ENCODE measurements at places on chromosomes 13 and 19. TPM values are rescaled to one million over a fixed set of nuclear protein-coding genes. Genes with fewer than 3 reads are reported as not detected.

DNA sequence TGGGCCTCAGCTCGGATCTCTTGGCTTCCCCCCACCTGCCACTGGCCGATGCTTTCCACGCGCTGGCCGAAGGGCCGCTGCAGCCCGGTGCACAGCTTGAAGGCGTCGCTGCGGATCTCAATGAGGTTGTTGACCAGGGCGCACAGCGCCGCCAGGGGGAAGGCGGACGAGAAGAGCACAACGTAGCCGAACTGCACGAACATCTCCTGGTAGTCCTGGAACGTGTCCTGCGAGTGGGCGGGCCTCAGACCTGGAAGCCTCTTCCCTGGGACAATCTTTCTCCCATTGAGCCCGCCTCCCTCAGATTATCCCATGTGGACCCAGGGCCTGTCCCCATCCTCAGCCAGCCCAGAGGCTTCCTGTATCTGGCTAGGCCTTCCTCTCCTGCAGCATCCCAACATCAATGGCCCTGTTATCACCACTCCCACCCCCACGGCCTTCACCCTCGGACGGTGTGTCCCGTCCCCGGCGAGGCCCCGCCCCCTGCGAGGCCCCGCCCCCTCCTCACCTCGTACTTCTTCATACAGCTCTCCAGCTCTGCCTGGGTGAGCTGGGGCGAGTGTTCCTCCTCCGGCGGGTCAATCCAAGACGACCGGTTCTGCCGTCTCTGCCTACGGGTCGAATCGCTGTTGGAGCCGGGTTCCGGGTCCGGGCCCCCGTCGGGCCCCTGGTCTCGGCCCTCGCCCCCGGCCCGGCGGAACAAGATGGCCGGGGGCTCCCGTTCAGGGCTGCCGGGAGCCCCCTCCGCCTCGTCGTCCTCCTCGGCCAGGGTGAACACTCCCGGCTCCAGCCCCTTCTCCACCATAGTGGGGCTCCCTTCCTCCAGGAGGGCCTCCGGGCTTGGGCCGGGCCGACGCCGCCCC lies 6.8 kb downstream of the ANO8 start:
- DNase-seq, result peak; percentile 59

GRCh38 chr13:48534911-48535501 lies 2.1 kb upstream of the RCBTB2 start:
- no peak for DNase-seq

GRCh38 chr13:23147827-23148226 lies 33.0 kb upstream of the SGCG start:
- no peak for DNase-seq

DNA sequence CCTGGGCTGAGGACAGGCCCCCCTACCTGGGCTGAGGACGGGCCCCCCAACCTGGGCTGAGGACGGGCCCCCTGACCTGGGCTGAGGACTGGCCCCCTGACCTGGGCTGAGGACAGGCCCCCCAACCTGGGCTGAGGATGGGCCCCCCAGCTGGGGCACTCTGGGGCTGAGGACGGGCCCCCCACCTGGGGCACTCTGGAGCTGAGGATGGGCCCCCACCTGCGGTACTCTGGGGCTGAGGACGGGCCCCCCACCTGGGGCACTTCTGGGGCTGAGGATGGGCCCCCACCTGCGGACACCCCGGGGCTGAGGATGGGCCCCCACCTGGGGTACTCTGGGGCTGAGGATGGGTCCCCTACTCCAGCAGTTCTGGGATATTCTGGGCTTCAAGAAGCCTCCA lies 65.5 kb downstream of the RASA3 start:
- DNase-seq, result no peak

DNA sequence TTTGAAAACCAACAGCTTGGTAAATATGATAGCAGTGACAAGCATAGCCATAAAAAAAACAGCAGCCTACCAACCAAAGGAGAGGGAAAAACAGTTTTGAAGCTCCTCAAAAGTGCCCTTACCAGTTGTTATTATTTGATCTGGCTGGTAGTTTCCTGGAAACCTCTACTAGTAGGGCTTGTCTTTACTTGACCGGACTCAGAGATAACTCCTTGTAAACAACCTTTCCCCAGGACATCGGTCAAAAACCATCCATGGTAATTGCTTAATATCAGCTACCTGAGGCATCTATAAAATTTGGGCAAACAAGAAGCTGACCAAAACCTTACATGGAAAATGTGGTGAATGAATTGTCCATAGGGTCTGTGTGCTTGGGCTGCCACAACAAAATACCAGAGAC lies 210.9 kb downstream of the FGF14 start:
- DNase-seq, result no peak

GRCh38 chr19:412356-413355 lies 3.7 kb upstream of the C2CD4C start:
- no peak for DNase-seq

- DNase-seq, result no peak
These were observed at the start of gene CBLC for GRCh38 chr19:44777715-44778347. TSS of gene CBLC (plus strand) at chr19:44777890. CDS start at chr19:44777932, 42 bp downstream.

- DNase-seq, result no peak
These were observed 2.4 kb upstream of the CTU1 start for GRCh38 chr19:51110666-51110971.

- DNase-seq, result no peak
These were observed 22.4 kb downstream of the VAV1 start for GRCh38 chr19:6794686-6795431.

DNA sequence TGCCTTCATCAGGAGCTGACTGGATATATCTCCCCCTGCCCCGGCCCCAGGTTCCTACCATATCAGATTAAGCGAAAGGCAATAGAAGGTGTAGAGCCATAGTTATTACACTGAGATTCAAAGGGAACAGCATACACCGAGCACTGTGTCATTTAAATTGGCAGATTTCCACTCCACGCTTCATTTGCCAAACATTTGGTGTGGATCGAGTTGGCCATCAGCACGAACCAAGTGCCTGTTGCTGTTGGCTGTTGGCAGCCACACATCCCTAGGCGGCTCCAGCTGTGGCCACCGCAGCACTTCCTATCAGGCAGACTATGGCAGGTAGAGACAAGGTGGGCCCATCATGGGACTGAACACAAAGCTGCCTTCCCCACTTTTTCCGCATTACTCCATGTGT lies 115.8 kb downstream of the CCNA1 start:
- no peak for DNase-seq

- DNase-seq, result no peak
These were observed 81.8 kb upstream of the RUBCNL start for GRCh38 chr13:46468570-46469463.

GRCh38 chr19:953445-954271 lies 27.8 kb downstream of the ARID3A start:
- DNase-seq, result no peak

DNA sequence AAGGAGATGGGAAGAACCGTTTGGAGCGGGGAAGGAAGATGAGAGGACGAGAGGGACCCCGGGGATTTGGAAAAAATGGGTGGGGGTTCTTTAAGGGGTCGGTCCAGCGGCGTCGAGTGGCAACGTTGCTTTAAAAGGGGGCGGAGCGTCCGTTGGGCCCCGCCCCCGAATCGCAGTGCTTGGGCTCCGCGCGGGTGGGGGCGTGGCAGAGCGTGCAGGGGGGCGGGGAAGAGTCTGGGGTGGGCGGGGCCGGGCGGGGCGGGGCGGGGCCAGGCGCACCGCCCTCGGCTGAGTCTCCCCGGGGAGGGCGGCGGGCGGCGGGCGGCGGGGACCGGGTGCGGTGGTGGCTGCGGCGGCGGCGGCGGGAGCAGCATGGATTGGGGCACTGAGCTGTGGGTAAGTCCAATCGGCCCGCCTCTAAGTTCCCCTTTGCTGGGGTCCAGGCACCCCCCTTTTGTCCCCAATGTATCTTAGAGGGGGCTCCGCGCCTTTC lies at the start of gene TRIP10:
Gene TRIP10, plus strand, starts transcription at position 291 of the 493 bp plus-strand sequence. Its CDS starts 82 bp downstream, at position 373.
- peak; percentile 80 for DNase-seq

DNA sequence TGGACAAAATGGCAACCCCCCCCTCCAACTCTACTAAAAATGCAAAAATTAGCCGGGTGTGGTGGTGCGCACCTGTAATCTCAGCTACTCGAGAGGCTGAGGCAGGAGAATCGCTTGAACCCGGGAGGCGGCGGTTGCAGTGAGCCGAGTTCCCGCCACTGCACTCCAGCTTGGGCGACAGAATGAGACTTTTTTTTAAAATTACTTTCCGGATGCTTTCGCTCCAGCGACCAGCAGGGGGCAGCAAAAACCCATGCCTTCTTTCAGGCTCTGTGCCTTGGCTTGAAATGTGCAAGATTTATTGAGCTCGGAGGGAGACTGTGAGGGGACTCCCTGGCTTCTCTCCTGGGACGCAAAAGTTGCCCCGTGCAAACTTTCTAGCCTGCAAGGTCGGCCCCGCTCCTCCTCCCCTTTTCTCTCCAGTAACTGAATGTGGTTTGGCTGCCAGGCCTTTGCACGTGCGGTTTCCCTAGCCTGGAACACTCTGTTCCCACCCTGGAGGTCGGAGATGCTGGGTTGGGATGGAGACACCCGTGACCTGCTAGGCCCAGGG lies 61.4 kb upstream of the NFIC start:
- peak; percentile 56 for DNase-seq

DNA sequence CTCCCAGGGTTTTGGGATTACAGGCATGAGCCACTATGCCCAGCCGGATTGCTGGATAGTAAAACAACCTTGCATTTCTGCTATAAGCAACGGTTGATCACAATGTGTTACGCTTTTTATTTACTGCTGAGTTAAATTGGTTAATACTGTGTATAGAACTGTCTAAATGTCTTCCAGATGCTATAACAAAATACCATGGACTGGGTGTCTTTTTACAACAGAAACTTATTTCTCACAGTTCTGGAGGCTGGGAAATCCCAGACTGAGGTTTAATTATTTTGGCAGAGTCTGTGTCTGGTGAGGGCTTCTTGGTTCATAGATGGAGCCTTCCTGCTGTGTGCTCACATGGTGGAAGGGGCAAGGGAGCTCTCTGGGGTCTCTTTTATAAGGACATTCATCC lies 65.5 kb downstream of the ING1 start:
- no peak for DNase-seq

DNA sequence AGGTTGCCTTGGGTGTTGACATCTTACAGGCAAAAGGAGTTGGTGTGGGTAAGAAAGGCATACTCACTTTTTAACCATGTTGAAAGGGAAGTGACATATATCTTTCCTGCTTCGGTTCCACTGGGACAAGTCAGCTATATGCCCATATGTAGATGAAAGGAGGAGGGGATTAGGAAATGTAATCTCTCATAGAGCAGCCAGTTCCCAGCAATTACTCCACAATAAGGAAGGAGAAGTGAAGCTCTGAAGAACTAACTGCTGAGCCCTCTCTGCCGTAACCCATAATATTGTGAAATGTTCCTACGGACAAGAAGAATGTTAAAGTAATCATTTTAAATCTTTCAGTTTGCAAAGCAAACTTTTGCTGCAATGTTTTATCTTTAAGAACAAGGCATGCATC lies 82.2 kb downstream of the EDNRB start:
- DNase-seq, result no peak

Gene BEST2
- not detected for total RNA-seq

Gene SYNGR4
- total RNA-seq, result not detected

Gene ADM5
- 1.7 TPM for total RNA-seq

Gene SLC10A2
- not detected for total RNA-seq

Gene KCNRG
- 0.47 TPM for total RNA-seq

Gene PNMA8B
- not detected for total RNA-seq

All from CD4-positive, CD25-positive, alpha-beta regulatory T cell (primary cell).